ENCODE measurements at places on chromosomes 16 and 17.

DNA sequence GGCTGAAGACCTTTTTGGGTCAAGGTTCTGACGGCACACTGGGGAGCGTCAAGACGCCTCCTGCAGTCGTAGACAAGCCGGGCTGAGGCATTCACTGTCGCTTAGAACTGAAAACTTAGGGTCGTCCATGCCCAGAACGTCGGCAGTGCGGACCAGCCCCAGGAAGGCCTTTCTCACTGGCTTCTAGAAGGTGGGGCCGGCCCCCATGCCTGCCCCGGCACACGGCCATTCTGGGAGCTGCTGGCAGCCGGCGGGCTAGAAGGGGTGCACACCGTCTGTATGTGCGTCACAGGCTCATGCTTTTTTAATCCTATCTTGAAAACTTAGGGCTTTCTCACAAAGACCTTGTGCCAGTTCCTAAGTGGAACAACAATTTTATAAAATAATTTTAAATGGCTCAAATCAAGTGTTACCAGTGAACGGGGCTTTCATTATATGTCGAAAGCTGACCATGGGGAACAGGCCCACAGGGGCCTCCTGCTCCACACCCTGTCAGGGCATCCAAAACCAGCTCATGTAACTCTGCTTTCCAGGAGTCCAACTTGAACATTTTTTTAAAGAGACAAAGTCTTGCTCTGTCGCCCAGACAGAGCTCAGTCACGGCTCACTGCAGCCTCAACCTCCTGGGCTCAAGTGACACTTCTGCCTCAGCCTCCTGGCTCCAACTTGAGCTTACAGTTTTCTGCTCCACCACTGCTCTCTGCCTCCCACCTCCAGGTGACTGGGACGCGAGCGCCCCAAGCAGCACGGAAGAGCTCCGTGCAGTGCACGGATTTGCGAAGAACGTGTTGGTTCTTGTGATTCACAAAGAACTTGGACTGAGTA, 111.2 kb downstream of the ANKRD11 start:
- no peak for DNase-seq

DNA sequence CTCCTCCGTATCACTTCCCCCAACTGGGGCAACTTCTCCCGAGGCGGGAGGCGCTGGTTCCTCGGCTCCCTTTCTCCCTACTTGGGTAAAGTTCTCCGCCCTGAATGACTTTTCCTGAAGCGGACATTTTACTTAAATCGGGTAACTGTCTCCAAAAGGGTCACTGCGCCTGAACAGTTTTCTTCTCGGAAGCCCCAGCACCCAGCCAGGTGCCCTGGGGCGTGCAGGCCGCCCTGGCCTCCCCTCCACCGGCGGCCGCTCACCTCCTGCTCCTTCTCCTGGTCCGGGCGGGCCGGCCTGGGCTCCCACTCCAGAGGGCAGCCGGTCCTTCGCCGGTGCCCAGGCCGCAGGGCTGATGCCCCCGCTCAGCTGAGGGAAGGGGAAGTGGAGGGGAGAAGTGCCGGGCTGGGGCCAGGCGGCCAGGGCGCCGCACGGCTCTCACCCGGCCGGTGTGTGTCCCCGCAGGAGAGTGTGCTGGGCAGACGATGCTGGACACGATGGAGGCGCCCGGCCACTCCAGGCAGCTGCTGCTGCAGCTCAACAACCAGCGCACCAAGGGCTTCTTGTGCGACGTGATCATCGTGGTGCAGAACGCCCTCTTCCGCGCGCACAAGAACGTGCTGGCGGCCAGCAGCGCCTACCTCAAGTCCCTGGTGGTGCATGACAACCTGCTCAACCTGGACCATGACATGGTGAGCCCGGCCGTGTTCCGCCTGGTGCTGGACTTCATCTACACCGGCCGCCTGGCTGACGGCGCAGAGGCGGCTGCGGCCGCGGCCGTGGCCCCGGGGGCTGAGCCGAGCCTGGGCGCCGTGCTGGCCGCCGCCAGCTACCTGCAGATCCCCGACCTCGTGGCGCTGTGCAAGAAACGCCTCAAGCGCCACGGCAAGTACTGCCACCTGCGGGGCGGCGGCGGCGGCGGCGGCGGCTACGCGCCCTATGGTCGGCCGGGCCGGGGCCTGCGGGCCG, 1.6 kb downstream of the HIC1 start:
- DNase-seq, result no peak

GRCh38 chr16:16033208-16033717, 83.8 kb downstream of the ABCC1 start:
- no peak for DNase-seq

DNA sequence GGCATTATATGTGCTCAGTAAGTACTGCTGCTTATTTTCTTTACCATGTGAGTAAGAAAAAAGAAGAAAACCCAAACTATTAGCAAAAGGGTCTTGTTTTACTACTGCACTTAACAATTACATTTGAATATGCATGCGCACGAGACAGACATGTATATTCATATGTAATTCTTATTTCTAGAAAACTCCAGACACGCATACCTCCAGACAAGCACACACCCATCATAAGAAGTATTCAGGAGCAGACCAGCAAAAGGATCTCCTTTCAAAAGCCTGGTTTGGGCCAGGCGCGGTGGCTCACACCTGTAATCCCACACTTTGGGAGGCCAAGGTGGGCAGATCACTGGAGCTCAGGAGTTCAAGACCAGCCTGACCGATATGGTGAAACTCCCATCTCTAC, 7.8 kb downstream of the LRRC59 start:
- no peak for DNase-seq

- DNase-seq, result no peak
Observed at GRCh38 chr17:44118427-44119050, 4.9 kb downstream of the HDAC5 start.

DNA sequence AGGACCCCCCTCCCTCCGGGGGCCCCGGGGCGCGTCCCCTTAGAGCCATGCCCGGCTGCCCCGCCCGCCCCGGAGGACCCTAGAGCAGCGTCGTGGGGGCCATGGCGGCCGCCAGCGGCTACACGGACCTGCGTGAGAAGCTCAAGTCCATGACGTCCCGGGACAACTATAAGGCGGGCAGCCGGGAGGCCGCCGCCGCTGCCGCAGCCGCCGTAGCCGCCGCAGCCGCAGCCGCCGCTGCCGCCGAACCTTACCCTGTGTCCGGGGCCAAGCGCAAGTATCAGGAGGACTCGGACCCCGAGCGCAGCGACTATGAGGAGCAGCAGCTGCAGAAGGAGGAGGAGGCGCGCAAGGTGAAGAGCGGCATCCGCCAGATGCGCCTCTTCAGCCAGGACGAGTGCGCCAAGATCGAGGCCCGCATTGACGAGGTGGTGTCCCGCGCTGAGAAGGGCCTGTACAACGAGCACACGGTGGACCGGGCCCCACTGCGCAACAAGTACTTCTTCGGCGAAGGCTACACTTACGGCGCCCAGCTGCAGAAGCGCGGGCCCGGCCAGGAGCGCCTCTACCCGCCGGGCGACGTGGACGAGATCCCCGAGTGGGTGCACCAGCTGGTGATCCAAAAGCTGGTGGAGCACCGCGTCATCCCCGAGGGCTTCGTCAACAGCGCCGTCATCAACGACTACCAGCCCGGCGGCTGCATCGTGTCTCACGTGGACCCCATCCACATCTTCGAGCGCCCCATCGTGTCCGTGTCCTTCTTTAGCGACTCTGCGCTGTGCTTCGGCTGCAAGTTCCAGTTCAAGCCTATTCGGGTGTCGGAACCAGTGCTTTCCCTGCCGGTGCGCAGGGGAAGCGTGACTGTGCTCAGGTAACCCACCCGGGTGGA, 759 bp downstream of the ALKBH5 start:
- peak; percentile 44 for DNase-seq

GRCh38 chr17:35725802-35726126, 5.7 kb upstream of the RASL10B start:
- DNase-seq, result no peak

DNA sequence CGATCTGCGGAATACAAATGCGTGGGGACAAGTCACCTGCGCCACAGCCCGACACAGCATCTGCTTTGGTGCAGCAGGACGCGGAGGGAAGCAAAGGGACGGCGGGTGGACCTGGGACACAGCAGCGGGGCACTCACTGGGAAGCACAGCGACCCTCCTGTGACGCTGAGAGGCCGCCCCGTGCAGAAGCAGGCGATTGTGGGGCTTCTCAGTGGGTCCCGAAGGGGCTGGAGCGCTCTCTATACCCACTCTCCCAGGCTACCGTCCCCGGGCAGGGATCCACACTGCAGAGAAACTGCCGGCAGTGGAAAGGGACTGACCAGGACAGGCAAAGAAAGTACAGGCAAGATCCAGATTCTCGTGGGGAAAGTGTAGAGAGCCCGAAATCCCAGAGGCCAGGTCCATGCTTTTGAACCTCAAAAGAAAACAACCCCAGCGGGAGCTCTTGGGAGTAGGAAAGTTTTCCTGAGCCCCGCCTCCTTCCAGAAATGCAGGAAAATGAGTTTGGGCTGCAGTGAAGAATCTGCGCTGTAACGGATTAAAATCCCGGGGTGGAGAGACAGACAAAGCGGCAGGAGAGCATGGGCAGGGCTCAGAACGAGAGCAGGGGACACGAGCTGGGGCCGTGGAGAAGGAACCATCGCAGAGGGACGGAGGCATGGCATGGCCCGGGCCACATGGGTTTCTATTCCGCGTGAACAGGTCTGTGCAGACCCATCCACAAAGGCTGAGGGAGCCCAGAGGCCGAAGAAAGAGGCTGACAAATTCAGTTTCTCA, 12.7 kb downstream of the COX4I1 start:
- DNase-seq, result no peak
